ENCODE measurements at places on chromosomes 16 and 17.

DNA sequence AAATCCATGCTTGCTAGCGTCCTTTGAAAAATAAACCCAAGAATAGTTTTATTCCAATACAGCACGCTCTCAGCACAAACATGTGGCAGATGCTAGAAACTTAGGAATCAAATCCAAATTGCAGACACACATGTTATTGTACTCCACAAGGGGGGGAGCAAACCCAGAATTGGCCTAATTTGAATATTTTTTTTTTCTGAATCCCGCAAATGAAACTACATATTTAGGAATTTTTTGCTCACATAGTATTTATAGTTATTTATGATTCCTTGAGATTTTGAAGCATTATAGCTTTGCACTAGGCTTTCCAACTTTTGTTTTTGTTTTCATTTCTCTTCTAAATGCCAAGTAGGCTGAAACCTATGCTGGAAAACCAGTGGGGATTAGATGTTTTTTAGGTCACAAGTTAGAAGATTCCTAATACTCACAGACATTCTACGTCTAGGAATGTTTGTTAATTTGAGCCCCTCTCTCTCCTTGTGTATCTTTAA lies 59.3 kb upstream of the CDH11 start:
- no peak for DNase-seq

DNA sequence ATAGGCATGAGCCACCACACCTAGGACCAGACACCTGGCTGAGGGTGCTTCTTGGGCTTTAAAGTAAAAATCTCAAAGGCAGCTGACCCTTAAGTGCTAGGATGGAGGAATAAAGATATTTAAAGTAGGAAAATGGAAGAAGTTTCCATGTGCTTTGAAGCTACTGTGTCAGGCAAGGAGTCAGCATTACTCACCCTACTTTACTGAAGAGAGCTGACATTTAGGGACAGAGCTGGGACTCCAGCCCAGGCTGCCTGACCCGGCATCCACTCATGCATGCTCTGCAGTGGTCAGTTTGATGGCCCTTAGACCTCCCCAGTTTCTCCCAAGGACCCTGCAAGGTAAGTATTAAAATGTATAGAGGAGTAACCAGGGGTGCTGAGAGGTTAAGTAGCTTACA lies 124.7 kb upstream of the PLCG2 start:
- no peak for DNase-seq

DNA sequence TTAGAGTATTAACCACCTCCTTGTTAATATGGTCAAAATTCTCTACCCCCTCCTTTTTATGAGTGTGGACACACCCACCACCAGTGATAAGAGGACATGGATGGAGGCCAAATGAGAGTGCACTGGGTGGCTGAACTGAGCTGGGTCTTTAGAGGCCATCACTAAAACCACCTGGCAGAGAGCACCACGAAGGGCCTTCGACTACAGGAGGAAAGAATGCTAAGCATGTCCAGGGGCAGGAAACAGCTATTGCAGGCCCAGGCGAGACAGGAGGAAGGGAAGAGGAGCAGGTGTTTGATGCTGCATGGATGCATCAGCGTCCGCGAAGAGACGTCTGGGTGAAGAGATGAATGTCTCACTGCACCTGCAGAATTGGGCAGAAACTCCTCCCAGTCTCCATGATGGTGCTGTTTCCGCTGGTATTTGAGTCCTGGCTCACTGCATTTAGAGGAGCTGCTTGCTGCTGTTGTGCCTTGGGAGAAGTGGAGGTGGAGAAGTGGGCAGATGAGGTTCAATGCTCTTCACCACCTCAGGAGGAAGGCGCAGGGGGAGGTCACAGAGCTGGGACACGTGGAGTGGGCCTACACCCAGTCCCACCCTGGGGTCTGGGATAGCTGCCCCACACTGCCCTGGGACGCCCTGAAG lies 33.2 kb downstream of the SPHK1 start:
- DNase-seq = no peak

DNA sequence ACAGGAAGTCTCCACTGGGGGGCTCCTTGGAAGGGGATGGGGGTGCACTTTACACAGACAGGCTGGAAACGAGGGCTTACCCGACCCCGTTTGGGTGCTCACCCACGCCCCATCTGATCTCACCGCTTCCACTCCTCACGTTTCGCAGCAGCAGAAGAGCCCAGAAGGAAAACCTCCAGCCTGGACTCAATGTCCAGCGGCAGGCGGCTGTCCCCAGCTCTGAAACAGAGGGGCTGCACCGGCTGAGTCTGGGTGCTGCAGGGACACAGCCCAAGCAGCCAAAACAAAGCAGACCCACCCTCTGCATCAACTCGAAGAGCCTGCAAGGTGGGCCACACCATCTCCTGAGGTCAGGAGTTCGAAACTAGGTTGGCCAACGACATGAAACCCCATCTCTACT lies 3.9 kb downstream of the MEAK7 start:
- DNase-seq = no peak

DNA sequence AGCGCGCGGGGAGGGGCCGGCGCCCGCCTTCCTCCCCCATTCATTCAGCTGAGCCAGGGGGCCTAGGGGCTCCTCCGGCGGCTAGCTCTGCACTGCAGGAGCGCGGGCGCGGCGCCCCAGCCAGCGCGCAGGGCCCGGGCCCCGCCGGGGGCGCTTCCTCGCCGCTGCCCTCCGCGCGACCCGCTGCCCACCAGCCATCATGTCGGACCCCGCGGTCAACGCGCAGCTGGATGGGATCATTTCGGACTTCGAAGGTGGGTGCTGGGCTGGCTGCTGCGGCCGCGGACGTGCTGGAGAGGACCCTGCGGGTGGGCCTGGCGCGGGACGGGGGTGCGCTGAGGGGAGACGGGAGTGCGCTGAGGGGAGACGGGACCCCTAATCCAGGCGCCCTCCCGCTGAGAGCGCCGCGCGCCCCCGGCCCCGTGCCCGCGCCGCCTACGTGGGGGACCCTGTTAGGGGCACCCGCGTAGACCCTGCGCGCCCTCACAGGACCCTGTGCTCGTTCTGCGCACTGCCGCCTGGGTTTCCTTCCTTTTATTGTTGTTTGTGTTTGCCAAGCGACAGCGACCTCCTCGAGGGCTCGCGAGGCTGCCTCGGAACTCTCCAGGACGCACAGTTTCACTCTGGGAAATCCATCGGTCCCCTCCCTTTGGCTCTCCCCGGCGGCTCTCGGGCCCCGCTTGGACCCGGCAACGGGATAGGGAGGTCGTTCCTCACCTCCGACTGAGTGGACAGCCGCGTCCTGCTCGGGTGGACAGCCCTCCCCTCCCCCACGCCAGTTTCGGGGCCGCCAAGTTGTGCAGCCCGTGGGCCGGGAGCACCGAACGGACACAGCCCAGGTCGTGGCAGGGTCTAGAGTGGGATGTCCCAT lies 232.8 kb downstream of the SEC14L1 start:
- no peak for DNase-seq

DNA sequence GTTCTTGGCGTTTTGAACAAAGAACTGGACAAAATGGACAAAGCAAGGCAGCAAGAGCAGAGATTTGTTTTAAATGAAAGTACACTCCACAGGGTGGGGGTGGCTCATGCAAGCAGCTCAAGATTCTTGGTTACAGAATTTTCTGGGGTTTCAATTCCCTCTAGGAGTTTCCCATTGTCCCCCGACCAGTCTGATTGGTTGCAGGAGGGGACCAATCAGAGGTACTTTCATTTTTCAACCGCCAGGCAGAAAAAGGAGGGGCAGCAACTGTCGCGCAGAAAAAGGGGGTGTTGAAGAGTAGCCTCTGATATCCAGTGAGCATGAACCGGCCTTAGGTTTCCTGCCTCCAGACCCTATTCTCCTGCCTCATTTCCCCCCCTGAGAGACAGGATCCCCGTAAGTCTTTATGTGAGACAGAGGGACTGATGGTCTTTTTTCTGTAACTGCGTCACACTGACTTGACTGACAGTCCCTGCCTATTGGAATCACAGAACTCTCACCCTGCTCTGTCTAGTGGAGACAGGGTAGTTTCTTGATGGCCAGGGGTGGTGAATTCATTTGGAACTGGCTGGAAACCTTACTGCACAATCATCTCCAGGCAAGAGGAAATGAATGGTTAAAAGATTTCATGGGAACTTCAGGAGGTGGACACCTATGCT lies 59.4 kb upstream of the ALOX12 start:
- DNase-seq = no peak

DNA sequence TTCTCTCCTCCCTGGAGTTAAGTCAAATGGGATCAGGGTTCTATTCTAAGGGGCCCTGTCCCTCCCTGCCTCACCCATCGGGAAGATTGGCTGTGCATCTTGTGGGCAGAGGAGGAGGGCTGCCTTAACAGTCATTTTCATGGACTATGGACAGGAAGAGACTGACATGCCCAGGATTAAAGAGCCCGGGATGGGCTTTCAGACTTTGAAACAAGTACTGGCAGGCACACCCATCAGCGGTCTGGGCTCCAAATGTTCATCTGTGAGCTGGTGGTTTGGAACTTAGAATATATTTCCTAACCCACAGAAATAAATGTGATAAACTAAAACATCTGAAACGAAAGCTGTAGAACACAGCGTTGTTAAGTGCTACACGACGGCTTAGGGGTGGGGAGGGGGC lies 6.5 kb downstream of the SLC6A4 start:
- no peak for DNase-seq

GRCh38 chr17:37111329-37111728 lies 162.6 kb downstream of the AATF start:
- no peak for DNase-seq

DNA sequence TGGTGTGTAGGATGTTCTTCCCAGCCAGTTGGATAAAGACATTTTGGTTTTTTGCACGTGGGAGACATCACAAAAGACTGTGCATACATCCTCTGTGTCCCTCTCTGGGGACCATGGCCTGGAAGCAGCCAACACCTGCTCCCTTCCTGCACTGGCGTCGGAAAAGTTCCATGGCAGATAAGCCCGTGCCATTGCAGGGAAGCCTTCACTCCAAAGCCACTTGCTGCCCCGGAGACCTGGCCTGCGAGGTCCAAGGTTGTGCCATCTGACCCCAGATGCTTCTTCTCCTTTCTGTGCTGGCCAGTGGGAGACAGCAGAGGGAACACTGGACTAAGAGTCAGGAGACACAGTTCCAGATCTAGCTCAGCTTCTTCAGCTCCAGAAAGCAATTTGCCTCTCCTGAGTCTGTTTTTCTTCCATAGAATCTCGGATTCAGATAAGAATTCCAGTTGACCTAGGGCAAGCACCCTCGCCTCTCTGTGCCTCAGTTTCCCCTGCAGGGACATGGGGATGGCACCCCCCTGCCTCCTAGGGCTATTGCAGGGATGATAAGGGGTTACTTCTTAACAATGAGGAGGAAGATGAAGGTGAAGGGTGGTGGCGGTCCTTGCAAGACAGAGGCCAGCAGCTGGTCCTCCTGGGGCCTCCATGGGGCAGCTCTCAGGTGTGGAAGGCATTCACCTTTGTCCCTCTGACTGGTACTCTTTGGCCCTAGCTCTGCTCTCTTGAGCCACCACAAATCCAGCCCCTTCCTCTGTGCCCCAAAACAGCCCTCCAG lies 134.2 kb downstream of the CMIP start:
- DNase-seq = no peak

- no peak for DNase-seq
Observed at GRCh38 chr17:73130977-73131376, 33.8 kb upstream of the SSTR2 start.

- no peak for DNase-seq
Observed at GRCh38 chr16:89049484-89050118, 44.1 kb upstream of the ACSF3 start.

DNA sequence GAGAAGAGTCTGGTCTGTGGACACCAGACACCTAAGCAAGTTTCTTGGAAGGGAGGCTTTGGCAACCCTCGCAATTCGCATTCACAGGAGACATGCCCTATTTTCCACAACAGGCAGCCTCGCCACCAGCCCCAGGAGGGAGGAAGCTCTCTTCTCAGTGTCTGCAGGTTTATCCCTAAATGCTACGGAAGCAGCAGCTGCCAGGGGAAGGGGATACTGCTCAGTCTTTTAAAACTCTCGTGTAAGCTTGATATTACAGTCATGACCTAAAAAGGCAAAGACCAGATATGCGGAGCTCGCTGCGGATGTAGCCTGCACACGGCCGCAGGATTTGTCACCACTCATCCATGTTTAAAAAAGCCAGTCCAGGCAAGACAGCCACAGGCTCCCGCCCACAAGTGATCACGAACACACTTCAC lies 159.2 kb upstream of the RPH3AL start:
- no peak for DNase-seq

GRCh38 chr17:10836966-10837590 lies 809 bp downstream of the PIRT start:
- DNase-seq = no peak

DNA sequence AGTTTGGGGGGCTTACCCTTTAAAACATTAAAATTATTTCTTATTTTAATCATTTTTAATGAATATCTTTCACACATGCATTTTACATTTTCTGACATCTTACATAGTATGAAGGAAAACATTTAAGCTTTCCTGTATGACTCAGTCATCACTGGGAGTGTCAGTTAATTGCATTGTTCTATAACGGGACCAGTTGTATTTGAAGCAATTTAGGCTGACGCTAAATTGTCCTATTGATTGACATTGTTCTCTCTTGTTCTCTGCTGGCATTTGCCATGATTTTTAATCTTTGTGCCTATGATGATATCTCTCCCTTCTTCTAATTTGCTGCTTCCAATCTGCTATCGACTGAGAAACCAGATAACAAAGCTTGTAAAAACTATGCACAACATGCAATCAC lies 190.5 kb upstream of the PIRT start:
- no peak for DNase-seq

GRCh38 chr16:28610595-28611191 lies 849 bp upstream of the SULT1A1 start:
- no peak for DNase-seq

DNA sequence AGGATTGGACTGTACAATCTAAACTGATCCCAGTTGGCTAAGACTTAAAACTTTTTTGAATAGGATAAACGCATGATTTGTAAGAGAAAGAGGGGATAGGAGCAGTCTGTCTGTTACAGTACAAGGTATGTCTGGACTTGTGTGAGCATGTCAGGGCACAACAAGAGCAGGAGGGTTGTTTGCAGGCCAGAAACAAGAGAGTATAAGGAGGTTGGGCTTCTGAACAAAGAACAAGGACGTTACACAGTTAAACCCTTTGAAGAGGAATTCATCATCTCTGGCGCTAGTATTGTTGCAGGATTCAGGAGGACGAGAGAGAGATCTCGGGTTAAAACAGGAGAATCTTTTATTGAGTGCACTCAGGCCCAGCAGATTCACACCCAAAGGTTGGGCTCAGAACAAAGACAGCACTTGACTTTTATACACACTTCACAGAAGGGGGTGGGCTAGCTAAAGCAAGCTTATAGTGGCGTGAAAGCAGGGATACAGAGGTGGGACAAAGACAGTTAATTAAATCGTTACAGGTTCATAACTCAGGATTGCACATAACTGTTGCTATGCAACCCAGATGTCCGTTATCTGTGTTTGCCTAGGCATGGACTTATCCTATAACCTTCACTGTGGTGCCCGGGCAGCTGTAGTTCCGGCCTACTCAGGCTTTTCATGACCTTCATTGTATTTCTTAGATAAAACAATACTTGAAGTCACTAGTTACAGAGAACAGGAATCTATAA lies 34.3 kb downstream of the SEC14L1 start:
- DNase-seq = no peak

DNA sequence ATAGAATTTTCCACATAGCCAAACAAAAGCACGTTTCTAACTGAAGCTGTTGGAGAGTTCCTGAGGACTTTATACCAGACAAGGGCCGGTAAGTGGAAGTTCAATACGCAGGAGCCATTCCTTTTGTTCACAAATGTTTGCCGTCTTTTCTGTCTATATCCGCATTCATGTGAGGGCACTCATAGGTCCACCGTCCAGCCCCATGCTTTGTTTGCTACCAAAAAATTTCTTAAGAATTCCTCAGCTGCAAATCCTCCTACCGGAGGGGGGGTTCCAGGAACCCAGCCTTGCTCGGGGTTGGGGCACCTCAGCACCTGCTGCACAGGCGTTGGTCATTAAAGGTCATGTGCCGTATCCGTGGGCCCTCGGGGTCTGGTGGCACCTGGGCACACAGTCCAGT lies 276.8 kb downstream of the SEC14L1 start:
- no peak for DNase-seq
